ENCODE measurements at places on chromosomes 16 and 17. TPM values are rescaled to one million over a fixed set of nuclear protein-coding genes. Genes with fewer than 3 reads are reported as not detected.

The ENPP7 gene
- total RNA-seq: not detected

The TMEM107 gene
- total RNA-seq: 26.2 TPM

The ABHD15 gene
- total RNA-seq: 2.3 TPM

The ZSCAN32 gene
- total RNA-seq: 24.1 TPM

The KCNJ16 gene
- 1.5 TPM for total RNA-seq

The SLC5A2 gene
- 0.20 TPM for total RNA-seq

The MAF gene
- total RNA-seq: 4.1 TPM

The PPP1R27 gene
- total RNA-seq: not detected

The RRN3 gene
- total RNA-seq: 19.0 TPM

The PIRT gene
- not detected for total RNA-seq

The SOCS1 gene
- total RNA-seq: 9.2 TPM

The METRNL gene
- 6.6 TPM for total RNA-seq

The BRIP1 gene
- 24.2 TPM for total RNA-seq

The RFFL gene
- total RNA-seq: 50.6 TPM

The NAA38 gene
- 44.0 TPM for total RNA-seq

The RASD1 gene
- 2.5 TPM for total RNA-seq

The RNF157 gene
- 7.1 TPM for total RNA-seq

The MSLN gene
- 0.86 TPM for total RNA-seq

The KRTAP1-5 gene
- not detected for total RNA-seq

The KRT40 gene
- not detected for total RNA-seq

The ADAP2 gene
- 1.8 TPM for total RNA-seq

The NEUROD2 gene
- not detected for total RNA-seq

The NFE2L1 gene
- 135 TPM for total RNA-seq

The HOXB1 gene
- not detected for total RNA-seq

The ASPHD1 gene
- total RNA-seq: 8.7 TPM
